ENCODE measurements at places on chromosomes 12 and 14. TPM values are rescaled to one million over a fixed set of nuclear protein-coding genes. Genes with fewer than 3 reads are reported as not detected.
A peak's percentile ranks its signal among the peaks of the same experiment; 100 is the strongest.

DNA sequence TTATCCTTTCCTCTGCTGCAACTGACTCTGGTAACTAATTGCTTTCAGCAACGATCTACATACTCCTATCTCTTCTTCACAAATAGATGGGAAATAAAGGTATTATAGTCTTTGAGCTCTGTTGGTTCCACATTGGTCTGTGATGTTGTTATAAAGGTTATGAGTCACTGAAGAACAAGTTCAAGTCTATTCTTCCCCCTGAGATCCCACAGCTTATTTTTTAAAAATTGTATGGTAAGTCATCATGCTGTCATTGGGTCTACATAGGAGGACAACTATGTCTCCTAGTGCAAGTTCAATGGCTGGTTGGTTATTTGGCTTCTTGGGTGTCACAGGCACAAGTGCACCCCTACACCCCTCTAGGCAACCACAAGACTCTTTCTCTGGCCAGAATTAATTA is 49.6 kb upstream of the PTCSC3 start:
- DNase-seq, result peak; percentile 9

GRCh38 chr14:103456167-103456835 is 66.3 kb downstream of the CKB start:
- no peak for DNase-seq

GRCh38 chr12:28171356-28172060 is 18.7 kb upstream of the CCDC91 start:
- peak; percentile 28 for DNase-seq

- DNase-seq, result no peak
These were observed 33.1 kb upstream of the MMP17 start for GRCh38 chr12:131795064-131795463.

DNA sequence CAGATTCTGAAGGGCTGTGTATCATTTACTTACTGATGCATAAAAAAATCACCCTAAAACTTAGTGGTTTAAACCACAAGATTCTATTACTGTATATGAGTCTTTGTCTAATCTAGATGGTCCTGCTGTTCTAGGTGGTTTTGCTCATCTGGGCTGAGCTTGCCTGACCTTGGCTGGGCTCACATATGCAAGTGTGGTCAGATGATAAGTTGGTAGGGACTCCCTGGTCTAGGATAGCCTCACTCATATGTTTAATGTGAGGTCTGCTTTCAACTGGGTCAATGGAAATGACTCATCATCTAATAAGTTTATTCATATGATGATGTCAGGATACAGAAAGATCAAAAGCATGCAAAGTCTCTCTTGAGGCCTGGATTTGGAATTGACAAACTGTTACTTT is 887.8 kb downstream of the TRHDE start:
- DNase-seq, result no peak

- DNase-seq, result no peak
These were observed 3.8 kb upstream of the TBX3 start for GRCh38 chr12:114687802-114688201.

- no peak for DNase-seq
These were observed 1487.0 kb upstream of the FLRT2 start for GRCh38 chr14:84042992-84043391.

- DNase-seq, result peak; percentile 89
These were observed 30.3 kb downstream of the CD9 start for GRCh38 chr12:6230321-6231110.

GRCh38 chr14:68952531-68953195 is 26.4 kb downstream of the ACTN1 start:
- no peak for DNase-seq

SPIC gene
- polyA plus RNA-seq, result not detected

SMIM41 gene
- polyA plus RNA-seq, result not detected

TROAP gene
- 23.0 TPM for polyA plus RNA-seq

CIROP gene
- polyA plus RNA-seq, result not detected

TAS2R8 gene
- polyA plus RNA-seq, result not detected

Data from mammary epithelial cell (primary cell).